Stimulated activated CD4-positive, alpha-beta T cell treated with anti-CD3 and anti-CD28 coated beads, TNF-alpha, amount 100 ng/mL, for 24 hours (primary cell): ENCODE measurements at places on chromosomes 5 and 9.

- DNase-seq: no peak
Observed at GRCh38 chr5:159414021-159414420, 83.7 kb upstream of the IL12B start.

GRCh38 chr5:77628840-77629508 lies 9.5 kb downstream of the OTP start:
- DNase-seq: no peak

DNA sequence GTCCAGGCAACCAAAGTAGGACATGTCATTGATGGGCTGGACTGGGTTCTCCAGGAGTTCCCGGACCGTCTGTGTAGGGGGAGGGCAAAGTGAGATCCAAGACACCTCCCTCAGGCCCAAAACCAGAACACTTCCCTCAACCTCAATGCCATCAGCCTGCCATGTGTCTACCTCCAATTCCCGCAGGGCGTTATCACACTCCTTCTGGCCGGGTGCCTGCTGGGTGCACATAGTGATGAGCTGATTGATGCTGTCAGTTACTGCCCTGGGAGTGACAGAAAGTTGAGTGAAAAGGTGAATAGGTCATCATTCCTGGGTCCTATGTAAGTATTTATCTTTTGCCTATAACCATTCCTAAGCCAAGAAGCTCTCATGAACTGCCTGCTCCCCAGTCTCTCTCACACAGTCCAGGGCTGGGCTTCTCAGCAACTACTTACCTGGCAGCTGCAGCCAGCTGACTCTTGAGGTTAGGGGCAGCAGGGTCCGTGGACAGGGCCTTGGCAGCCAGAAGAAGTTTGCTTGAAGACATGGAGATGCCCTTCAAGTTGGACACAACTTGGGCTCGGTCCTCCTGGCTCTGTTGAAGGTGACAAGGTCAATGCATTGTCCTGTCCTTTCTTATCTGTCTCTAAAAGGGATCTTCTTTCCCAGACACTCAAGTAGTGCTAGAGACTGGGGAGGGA lies 21.0 kb downstream of the TLN1 start:
- DNase-seq: no peak

GRCh38 chr5:51034222-51034901 lies 348.9 kb upstream of the ISL1 start:
- no peak for DNase-seq

GRCh38 chr9:125663127-125663526 lies 43.9 kb downstream of the MAPKAP1 start:
- no peak for DNase-seq

GRCh38 chr9:135979547-135980166 lies 18.5 kb upstream of the UBAC1 start:
- no peak for DNase-seq

DNA sequence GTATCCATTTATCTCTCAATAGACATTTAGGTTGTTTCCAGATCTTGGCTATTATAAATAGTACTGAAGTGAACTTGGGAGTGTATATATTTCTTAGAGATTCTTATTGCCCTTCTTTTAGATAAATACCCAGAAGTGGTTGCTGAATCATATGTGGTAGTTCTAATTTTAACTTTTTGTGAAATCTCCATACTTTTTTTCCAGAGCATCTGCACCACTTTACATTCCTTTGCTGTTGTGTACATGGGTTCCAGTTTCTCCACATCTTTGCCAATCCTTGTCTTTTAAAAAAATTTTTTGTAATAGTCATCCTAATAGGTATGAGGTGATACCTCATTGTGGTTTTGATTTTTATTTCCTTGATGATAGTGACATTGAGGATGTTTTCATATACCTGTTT lies 303.7 kb downstream of the CCDC171 start:
- DNase-seq: no peak

DNA sequence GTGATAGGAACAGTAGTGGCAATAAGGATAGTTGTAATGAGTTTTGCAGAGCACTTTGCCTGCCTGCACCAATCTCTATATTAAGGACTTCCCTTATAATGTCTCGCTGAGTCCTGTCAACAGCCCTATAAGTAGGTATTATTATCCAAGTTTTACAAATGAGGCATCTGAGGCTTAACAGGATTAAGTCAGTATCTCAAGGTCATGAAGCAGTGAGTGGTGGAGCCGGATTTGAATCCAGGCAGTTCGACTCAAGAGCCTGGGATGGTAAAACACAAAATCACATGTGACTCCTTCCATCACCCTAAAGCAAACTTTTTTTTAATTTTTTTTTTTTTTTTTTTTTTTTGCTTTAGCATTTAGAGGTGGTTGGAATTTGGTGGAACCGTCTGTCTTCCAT lies 59.0 kb upstream of the RARS1 start:
- no peak for DNase-seq
